ENCODE measurements at places on chromosomes 11 and 22. TPM values are rescaled to one million over a fixed set of nuclear protein-coding genes. Genes with fewer than 3 reads are reported as not detected.
A peak's percentile ranks its signal among the peaks of the same experiment; 100 is the strongest.

DNA sequence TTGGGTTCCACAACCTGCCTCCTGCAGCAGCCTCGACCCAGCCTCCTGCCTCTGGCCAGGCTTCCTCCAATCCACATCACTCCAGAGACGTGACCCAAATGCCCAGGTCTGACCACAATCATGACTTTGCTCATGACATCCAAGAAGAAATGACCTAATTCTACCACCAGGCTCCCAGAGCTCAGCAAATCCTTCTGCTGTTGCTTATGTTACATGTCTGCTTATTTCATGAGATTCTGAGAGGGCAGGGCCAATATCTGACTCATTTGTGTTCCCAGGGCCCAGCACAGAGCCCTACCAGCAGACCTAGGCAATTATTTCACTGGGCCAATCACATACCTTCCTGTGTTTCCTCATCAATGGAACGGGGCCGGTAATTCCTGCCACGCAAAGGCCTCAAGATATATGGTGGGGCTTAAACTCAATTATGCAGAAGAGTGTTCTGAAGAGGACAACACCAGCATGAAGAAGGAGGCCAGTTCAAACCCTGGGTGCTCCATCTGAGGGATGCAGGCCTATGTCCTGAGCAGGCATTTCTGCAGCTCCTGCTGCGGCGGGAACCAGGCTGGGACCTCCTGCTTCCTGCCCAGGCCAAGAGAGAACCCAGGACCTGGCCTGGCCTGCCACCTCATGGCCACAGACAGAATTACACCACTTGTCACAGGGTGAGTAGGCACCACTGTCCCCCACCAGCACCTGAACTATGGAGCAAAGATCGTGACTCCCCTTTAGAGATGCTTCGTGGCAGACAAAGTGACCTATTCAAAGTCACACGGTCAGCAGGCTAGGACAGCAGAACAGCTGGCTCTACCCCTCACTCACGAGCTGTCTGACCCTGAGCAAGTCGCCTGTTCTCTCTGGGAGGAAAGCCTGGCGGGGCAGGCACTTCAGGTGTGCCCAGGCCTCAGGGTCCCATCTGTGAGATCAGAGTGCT is 5.9 kb downstream of the CENPM start:
- peak overlapping the region; percentile 91 for H3K27ac ChIP-seq
- peaks cover 27% of the 10 kb centered on the region for H3K4me1 ChIP-seq
- peak overlapping the region; percentile 44 for H3K4me3 ChIP-seq
- no peaks in the 10 kb centered on the region for H3K27me3 ChIP-seq
- peaks cover 12% of the 10 kb centered on the region for H3K36me3 ChIP-seq

The NPTXR gene
- total RNA-seq: 1.5 TPM

GRCh38 chr11:95241681-95242081 is 10.7 kb upstream of the SESN3 start:
- DNase-seq: no peak
- peaks cover 20% of the 10 kb centered on the region for H3K27me3 ChIP-seq
- no peaks in the 10 kb centered on the region for H3K4me1 ChIP-seq
- no peak overlapping the region for H3K4me3 ChIP-seq

- H3K36me3 ChIP-seq: no peaks in the 10 kb centered on the region
- H3K27me3 ChIP-seq: no peaks in the 10 kb centered on the region
- no peak overlapping the region for H3K27ac ChIP-seq
- DNase-seq: no peak
These were observed 76.7 kb upstream of the WNT11 start for GRCh38 chr11:76282811-76283595.

GRCh38 chr22:39655004-39655579 is 84.5 kb downstream of the CACNA1I start:
- no peak overlapping the region for H3K4me3 ChIP-seq
- no peak overlapping the region for H3K27ac ChIP-seq
- peaks cover 12% of the 10 kb centered on the region for H3K27me3 ChIP-seq
- H3K4me1 ChIP-seq: no peaks in the 10 kb centered on the region

DNA sequence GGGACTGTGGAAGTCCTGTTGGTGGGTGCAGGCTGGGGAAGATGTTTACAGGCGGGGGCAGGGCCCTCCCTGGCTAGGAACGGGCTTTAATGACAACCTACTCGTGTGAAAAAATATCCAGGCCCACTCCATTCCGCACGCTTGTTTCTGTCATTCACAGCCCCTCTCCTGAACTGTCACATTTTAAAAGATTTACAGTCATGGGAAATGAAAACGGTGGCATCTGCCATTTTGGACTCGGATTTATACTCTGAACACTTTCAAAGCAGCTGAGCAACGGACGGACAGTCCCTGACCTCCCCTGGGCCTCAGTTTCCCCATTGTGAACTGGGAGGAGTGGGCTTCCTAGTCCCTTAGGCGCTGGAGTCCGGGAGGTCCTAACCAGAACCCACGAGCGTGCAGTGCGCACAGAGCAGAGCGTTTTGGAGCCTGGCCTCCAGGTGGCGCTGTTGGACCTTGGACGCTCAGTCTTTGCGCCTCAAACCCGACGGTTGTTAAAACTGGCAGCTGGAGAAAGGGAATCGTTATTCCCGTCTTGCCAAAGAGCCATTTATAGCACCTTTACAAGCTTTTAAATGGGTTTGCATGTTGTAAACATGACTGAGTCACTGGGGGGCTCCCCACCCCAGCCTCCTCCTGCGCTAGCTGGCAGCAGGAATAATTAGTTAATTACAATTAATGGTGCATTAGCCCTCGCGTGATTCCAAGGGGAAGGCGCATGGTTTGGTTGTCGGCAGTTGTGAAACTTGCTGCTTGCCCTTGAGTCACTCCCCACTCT is 75.3 kb downstream of the FBLN1 start:
- no peak overlapping the region for H3K4me3 ChIP-seq
- peaks cover 9% of the 10 kb centered on the region for H3K27me3 ChIP-seq
- H3K4me1 ChIP-seq: peaks cover 6% of the 10 kb centered on the region

- peak overlapping the region; percentile 62 for H3K4me3 ChIP-seq
- H3K4me1 ChIP-seq: peaks cover 46% of the 10 kb centered on the region
- no peaks in the 10 kb centered on the region for H3K27me3 ChIP-seq
- H3K36me3 ChIP-seq: no peaks in the 10 kb centered on the region
- DNase-seq: no peak
These were observed 37.7 kb downstream of the ST3GAL4 start for GRCh38 chr11:126393143-126393542.

- no peak overlapping the region for H3K27ac ChIP-seq
- peaks cover 8% of the 10 kb centered on the region for H3K4me1 ChIP-seq
- H3K27me3 ChIP-seq: no peaks in the 10 kb centered on the region
- no peak overlapping the region for H3K4me3 ChIP-seq
These were observed 3.9 kb upstream of the IRF7 start for GRCh38 chr11:619628-620050.

The NXPE4 gene
- not detected for total RNA-seq

GRCh38 chr11:103499710-103500340 is 390.6 kb downstream of the DYNC2H1 start:
- DNase-seq: no peak
- H3K4me3 ChIP-seq: no peak overlapping the region
- H3K27ac ChIP-seq: no peak overlapping the region
- no peaks in the 10 kb centered on the region for H3K4me1 ChIP-seq

The SLC43A1 gene
- 16.5 TPM for total RNA-seq

DNA sequence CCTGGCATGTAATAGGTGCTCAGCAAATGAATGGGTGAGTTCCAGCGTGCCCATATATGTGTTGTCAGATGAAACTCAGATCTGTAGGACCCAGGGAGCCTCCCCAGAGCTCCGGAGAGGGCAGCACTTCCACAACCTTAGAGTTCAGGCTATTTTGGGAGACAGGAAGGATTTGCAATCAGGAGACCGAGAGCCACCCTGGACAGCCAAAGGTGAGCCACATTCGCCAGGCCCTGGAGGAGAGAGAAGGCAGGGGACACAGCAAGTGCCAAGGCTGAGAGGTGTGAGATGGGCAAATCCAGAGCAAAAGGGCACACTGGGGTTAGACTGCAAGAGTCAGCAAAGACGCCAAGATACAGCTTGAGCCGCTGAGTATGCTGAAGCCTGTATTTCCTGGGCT is 66.4 kb downstream of the CD82 start:
- DNase-seq: no peak
- H3K4me3 ChIP-seq: no peak overlapping the region
- no peaks in the 10 kb centered on the region for H3K4me1 ChIP-seq

The ARRB1 gene
- 47.8 TPM for total RNA-seq

DNA sequence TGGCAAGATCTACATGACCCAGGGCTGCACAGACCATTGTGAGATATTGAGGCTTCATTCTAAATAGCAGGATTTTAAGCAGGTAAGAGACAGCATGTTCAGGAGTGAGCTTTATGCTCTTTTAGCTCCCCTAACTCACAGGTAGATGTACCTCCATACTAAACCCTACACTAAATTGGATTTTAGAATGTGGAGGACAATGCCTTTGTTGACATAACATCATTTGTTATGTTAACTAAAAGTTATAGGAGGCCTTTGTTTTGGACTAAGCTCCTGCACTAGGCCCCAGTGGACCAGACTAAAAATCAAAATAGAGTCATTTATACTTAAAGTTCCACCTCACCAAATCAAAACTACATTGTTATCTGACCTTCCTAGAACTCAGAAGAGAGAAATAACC is 6.8 kb downstream of the DDIAS start:
- no peaks in the 10 kb centered on the region for H3K27me3 ChIP-seq
- H3K4me3 ChIP-seq: no peak overlapping the region
- peaks cover 9% of the 10 kb centered on the region for H3K4me1 ChIP-seq
- no peaks in the 10 kb centered on the region for H3K36me3 ChIP-seq

The GTSE1 gene
- total RNA-seq: 90.2 TPM

- H3K27ac ChIP-seq: no peak overlapping the region
- peak; percentile 70 for DNase-seq
- H3K27me3 ChIP-seq: no peaks in the 10 kb centered on the region
- peak overlapping the region; percentile 15 for H3K4me3 ChIP-seq
- no peaks in the 10 kb centered on the region for H3K36me3 ChIP-seq
These were observed 23.3 kb upstream of the SERPIND1 start for GRCh38 chr22:20750461-20751184.

The SOX6 gene
- not detected for total RNA-seq

The TTLL1 gene
- 2.6 TPM for total RNA-seq

The FADS2 gene
- total RNA-seq: 69.1 TPM

DNA sequence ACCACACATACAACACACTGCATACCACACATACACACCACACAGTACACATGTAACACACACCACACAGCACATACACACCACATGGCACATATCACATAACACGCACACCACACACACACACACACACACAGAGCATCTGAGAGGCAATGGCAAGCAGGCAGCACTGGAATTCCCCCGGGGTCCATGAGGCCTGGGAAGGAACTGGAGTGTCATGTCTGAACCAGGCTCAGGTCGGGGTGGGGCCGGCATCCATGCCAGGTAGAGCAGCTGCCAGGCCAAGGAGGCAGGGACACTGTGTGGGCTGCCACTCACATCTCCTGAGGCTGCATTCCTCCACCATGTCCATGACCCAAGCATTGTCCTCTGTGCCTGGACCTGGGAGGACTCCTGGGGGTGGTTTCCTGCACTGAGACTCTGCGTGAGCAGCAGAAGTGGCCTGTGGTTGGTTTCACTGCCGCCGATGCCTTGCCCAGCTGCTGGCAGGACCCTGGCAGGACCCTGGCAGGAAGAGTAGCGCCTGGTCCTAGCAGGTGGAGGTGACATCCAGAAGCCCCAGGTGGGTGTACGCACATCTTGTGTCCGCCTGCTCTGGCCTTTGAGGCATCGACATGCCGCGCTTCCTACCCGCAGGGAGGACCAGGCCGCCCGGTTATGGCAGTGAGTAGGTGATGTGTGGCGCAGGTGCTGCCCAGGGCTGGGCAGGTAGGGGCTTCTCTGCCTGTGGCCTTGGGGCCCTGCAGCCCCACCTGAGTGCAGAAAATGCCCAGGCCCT is 1280.4 kb downstream of the TBC1D22A start:
- H3K4me1 ChIP-seq: peaks cover 9% of the 10 kb centered on the region
- H3K36me3 ChIP-seq: no peaks in the 10 kb centered on the region
- H3K4me3 ChIP-seq: no peak overlapping the region
- H3K27ac ChIP-seq: no peak overlapping the region
- no peak for DNase-seq

The SLN gene
- total RNA-seq: not detected

The KCNE3 gene
- 0.73 TPM for total RNA-seq

The CLP1 gene
- total RNA-seq: 16.5 TPM

DNA sequence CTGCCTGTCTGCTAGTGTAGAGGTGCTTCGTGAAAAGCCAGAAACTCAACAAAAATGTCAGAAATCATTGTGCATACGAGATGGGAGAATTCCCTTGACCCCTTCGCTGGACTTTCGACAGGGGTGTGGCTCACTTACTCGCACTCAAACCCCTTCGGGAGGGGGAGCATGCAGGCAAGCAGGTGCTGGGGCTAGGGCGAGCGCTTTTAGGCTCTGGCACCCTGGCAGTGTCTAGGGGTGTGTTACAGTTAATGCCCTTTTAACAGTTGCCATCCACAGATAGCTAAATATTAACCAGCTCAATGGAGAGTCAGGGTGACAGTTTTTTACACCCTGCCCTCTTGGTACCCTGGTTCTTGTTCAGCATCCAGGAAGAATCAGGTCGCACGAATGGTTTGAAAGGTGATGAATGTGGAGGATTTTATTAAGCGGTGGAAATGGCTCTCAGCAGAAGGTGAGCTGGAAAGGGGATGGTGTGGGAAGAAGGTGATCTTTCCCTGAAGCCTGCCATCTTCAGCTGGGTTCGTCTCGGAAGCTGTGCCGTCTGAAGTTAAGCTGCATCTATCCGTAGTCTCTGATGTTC is 59.6 kb upstream of the SHANK2 start:
- peaks cover 3% of the 10 kb centered on the region for H3K27me3 ChIP-seq
- no peak overlapping the region for H3K27ac ChIP-seq
- no peak overlapping the region for H3K4me3 ChIP-seq
- no peaks in the 10 kb centered on the region for H3K36me3 ChIP-seq
- DNase-seq: peak; percentile 16

- H3K27me3 ChIP-seq: no peaks in the 10 kb centered on the region
- DNase-seq: no peak
- no peak overlapping the region for H3K4me3 ChIP-seq
- no peaks in the 10 kb centered on the region for H3K36me3 ChIP-seq
- no peak overlapping the region for H3K27ac ChIP-seq
- H3K4me1 ChIP-seq: peaks cover 11% of the 10 kb centered on the region
These were observed 77.6 kb upstream of the IGLL5 start for GRCh38 chr22:22810018-22810427.

The OR6A2 gene
- total RNA-seq: not detected

- no peak overlapping the region for H3K27ac ChIP-seq
- peaks cover 8% of the 10 kb centered on the region for H3K4me1 ChIP-seq
- no peaks in the 10 kb centered on the region for H3K27me3 ChIP-seq
- H3K4me3 ChIP-seq: no peak overlapping the region
- no peak for DNase-seq
- no peaks in the 10 kb centered on the region for H3K36me3 ChIP-seq
These were observed 20.3 kb downstream of the TEF start for GRCh38 chr22:41401781-41402648.

DNA sequence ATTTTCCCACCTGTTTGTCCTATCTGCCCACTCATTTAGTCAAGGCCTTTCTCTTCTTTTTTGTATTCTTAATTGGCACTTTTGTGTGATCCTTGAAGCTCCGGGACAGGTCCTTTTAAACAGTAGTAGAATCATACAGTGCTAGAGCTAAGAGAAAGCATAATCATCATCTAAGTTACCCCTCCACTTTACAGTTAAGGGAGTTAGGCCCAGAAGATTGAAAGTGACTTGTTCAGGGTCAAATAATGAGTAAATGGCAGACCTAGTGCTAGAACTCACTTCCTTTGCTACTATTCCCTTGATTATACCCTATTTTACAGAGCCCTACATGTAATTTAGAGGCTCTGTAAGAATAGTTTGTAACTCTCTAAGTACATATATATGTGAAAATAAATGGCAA is 2.5 kb downstream of the USP47 start:
- no peak for DNase-seq
- H3K4me3 ChIP-seq: no peak overlapping the region
- H3K27me3 ChIP-seq: no peaks in the 10 kb centered on the region
- H3K27ac ChIP-seq: no peak overlapping the region

GRCh38 chr11:78371221-78371891 is 46.3 kb downstream of the GAB2 start:
- no peaks in the 10 kb centered on the region for H3K36me3 ChIP-seq
- no peak overlapping the region for H3K27ac ChIP-seq
- DNase-seq: no peak
